Small intestine (tissue), 16 donors: ENCODE measurements at places on chromosomes 5 and 9.
A peak's percentile ranks its signal among the peaks of the same experiment; 100 is the strongest.

DNA sequence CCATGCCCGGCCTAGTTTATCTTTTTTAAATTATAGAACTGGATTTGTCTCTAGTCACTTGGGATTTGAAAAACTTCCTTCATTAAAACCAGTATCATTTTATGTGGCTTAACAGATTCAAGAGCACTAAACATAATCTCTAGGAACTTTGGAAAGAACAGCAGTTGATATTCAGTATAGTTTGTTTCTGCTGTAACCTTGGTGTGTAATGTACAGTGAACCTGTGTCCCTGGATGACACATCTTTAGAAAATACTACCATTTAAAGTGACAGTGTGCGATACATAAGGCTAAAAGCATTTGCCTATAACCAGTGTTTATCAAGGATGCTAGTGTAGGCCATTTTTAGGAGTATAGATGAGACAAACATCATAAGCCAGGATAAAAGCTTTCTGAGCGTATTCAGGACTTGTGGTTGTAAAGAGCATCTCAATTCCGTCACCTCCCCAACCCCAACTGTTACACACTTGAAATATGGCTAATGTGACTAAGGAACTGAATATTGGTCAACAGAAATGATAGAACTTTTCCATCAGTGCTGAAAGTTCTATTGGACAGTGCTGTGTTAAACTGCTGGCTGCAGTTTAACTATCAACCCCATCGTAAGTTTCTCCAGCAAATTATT is 4.4 kb downstream of the SNX18 start:
- peak; percentile 44 for DNase-seq

DNA sequence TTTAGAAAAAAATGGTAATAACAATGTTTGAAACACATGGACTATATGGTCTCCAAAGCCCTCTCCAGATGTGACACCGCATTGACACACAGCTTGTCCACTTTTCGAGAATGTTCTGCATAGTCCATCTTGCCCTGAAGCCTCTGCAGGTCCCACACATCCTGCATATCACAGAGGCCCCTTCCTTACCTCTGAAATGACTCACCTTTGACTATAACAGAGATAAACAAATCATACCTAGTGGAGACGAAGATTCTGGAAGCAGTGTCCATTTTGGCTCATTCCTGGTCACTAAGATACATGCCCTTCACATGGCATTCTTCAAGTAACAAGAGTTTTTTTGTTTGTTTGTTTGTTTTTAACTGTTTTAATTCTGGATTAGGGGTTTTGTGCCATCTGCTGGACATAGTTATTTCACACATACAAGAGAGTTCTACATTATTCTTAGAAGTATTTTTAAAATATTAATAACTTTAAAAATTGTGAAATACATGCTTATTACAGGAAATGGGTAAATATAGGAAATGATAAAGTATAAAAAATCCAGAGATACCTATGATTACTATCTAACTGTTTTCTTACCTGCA is 5.1 kb downstream of the ARL14EPL start:
- no peak for DNase-seq

GRCh38 chr5:160357861-160358411 is 12.5 kb downstream of the C1QTNF2 start:
- no peak for DNase-seq

DNA sequence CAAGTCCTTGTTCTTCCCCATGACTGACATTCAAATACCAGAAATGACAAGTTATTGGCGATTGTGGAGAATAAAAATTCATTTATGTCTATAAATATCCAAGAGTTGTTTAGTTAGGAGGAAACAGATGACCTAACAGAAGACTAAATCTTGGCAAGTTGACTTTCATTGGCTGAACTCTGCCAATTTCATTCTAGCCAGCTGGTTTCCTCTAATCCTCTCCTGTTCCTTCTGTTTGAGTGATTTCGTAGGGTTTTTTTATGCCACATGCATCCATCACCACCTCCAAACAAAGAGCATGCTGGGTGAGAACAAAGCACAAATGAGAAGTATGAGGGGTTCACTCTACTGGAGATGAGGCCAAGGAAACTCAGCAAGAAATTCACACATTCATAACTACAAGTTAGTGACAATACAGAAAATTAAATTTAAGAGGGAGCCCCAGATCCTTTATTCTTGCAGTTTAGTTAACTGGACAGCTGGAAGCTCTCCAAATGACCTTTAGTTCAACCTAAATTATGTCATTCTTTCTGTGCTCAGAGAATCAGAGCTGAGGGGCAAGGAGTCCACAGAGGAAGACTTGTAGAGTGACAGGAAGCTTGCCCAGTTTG is 932.0 kb downstream of the TLE4 start:
- no peak for DNase-seq

DNA sequence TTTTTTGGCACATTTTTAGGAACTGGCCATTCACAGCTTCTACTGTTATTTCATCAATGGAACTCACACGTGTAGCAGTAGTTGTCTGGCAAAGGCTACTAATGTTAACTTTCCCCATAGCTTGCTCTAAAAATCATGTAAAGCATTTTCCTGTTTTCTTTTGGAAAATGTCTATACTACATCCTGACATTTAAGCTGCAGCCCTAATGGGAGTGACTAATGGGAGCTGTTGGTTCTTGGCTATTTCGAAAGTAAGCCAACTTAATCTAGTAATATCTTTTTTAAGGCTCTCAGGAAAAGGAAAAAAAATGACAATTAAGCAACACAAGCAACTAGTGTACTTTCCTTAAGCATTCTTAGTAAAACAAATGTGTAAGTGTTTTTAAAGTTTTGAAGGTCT is 169.2 kb downstream of the SLC12A2 start:
- no peak for DNase-seq

DNA sequence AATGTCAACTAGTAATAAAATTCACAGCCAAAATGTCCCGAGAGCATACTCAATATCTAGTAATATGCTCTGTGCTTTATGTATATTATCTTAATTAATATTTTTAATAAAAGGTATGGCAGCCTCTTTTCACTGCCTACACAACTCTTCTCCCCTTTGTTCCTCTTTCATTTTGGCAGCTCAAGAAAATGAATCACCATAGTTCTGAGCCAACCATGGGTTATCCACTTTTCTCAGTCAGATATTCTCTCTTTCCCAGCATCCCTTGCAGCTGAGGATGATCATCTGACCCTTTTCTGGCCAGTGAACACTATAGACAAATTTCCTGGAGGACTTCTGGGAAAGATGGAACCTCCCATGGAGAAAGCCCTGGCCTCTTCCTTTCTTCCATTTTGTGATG is 8.2 kb upstream of the DOCK8 start:
- DNase-seq = no peak

GRCh38 chr5:81183811-81184748 is 49.0 kb upstream of the CKMT2 start:
- DNase-seq = no peak
